Endodermal cell (in vitro differentiated cells): ENCODE measurements at places on chromosomes 3 and 15.

DNA sequence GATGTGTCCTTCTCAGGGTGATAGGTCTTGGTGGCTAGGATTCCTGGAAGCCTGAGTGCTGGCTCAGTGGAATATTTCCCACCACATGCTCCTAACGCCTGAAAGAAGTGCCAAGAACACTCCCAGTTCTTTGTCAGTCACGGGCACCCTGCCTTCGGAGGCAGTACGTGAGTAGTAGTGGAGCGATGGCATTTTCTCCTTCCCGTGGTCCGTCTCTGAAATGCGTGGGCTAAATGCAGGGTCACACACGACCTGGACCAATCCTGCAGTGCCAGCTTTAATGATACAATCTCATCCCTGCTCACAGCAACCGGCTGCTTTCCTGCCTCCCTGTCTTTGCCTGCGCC lies 14.5 kb downstream of the H1-8 start:
- DNase-seq = no peak

DNA sequence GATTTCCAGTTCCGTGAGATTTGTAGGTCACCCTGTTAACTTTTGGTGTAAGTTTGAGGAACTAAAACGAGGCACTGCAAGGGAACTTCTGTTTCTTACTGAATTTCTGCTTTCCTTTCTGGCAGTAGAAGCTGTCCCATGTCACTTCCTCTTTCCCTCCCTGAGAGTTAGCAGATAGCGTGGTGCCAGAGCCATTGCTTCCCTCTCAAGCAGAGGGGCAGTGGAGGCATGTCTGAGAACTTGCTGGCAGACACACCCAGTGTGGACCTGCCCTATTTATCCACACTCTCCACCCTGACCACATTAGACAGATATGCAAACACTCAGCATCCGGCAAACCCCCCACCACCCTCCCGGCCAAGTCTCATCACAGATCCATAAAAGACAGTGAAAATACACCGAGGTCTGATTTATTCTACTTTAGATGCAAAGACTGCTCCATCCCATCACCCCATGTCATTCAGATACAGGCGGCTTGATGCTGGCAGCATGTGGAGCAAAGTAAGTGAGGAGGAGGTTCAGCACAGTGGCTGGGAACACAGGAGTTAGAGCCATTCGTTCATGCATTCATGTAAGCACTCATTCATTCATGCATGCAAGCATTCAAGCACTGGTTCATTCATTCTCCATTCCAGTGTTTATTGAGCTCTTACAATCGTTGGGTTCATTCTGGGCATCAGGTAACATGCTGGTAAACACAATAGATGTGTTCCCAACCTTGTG lies 324.7 kb downstream of the SHQ1 start:
- DNase-seq = no peak

DNA sequence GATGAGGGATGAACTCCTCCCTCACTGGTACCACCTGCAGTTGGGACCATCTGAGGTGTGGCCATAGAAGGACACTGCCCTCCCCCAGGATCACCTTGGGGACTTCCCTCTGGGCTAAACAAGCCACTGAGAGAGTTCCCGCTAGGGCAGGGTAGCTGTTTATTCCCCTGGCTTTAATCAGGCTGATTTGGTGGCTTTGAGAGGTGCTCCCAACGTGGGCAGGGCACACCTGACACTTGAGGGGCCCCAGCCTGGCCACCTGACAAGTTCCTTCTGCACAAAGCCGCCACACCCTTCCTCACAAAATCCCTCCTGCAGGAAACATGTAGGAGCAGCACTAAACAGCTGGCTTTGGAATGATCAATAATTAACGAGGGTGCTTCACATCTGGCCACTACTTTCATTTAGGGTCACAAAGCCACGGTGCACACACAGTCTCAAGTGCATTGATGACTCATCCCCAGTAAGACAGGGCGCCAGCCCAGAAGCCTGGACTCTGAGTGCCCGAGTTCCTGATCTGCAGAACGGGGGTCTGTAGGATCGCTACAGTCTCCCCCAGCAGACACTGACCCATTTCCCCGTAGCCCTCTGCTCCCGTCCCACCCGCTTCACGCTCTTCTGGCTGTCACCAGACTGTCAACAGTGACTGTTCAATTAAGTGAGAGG lies 75.1 kb downstream of the ATP10A start:
- DNase-seq = no peak

- no peak for DNase-seq
Observed at GRCh38 chr15:77781151-77781945, 148.6 kb upstream of the LINGO1 start.

DNA sequence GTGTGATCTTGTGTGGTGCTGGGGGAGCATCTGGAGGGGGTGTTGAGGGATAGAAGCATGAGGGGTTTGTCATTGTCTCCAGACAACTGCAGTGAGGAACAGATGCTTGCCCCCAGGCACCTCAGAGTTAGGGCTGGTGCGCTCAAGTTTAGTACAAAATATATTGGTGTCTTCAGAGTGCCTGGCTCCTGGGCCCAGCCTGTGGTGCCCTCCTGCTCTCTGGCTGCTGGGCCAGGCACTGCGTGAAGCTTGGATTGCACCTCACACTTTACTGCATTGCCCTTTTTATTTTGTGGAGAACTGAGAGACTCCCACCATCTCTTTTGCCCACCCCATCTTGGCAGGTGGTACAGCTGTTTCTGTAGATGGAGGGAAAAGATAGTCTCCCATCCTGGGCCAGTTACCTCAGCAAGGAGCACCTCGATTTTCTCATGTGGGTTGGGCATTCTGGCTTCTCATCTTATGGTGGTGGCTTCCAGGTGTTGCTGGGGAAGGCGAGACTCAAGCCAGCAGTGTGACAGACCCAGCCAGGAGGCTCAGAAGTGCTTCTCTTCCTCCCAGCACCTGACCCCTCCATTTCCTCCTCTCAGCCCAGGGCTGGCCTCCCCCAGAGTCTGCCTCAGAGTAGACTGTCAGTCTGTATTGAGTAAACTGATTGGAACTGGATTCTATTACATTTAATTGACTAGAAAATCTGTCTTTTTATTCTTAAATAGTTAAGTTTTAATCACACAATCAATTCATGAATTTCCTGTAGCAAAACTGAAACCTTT lies 140.5 kb downstream of the DNAJB8 start:
- peak; percentile 26 for DNase-seq

GRCh38 chr15:66798426-66799061 lies 96.5 kb downstream of the SMAD6 start:
- peak; percentile 42 for DNase-seq

- DNase-seq = peak; percentile 73
Observed at GRCh38 chr3:182725372-182726251, 67.7 kb upstream of the ATP11B start.

- no peak for DNase-seq
Observed at GRCh38 chr3:111571907-111572460, 23.2 kb downstream of the ZBED2 start.

DNA sequence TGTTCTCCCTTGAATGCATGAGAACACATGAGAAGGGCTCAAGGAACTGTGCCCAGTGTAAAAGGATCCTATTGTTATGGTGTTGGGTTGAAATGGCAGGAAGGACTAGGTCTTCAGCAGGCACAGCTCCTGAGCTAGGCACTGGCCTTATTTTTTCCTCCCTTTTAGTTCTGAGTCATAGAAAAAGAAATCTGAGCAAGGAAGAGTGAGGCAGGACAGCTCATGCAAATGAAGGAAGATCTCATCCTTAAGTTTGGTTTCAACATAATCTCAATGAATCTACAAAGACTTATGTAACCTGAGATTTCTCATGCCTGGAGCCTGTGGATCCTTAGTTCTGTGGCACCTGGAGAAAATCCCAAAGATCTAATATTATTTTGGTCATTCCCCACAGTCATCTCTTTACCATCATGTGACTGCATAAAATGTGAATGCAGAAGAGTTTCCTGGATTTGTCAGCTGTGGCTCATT lies 188.6 kb upstream of the TBL1XR1 start:
- DNase-seq = no peak

DNA sequence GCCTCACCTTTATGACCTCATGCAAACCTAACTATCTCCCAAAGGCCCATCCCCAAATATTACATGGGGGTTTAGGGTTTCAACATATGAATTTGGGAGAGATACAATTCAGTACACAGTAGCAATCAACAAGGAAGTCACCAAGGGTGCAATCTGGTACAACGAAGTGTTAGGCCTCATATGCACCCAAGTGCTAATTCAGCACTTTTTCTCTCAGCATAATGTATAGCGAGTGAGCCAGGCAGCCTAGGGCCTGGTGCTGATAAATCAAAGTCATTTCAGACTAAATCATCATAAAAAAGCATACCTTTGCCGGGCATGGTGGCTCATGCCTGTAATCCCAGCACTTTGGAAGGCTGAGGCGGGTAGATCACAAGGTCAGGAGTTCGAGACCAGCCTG lies 11.7 kb upstream of the KBTBD8 start:
- DNase-seq = no peak

GRCh38 chr15:95957861-95958260 lies 372.6 kb upstream of the NR2F2 start:
- no peak for DNase-seq

- DNase-seq = no peak
Observed at GRCh38 chr15:78667578-78668236, 26.7 kb upstream of the CHRNB4 start.

DNA sequence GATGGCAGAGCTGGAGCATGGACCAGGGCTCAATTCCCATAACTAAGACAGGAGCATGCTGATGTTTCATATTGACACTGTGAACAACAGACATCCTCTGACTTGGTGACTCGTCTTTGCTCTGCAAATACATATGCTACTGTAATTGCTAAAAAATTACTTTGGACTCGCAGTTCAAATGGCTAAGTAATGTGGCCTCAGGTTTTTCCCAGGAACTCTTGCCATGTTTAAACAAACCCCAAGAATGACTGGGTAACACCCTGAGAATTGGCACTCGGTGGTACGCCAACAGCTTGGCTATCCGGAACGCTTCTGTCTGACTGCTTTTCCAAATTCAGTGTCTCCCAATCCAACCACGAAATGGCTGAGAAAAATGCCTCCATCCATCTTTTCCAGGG lies 456.7 kb upstream of the THBS1 start:
- DNase-seq = no peak

GRCh38 chr3:17972476-17972875 lies 230.0 kb upstream of the TBC1D5 start:
- DNase-seq = no peak

DNA sequence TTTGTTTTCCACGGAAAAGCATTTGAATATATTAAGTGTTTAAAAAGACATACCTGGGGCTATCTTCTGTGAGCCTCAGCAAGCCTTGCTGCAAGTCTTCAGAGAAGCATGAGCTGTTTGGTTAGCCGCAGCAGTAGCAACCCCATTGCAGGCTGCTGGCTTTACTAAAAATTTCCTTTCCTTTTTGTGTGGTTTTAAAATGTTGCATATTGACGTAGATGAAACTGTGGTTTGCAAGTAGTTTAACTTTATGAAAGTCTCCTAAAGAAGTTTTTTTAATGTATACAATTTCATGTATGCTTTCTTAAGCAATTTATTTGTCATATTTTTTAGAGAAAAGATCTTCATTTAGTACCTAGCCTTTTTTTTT lies at the start of gene GPR171:
GPR171 (minus strand) TSS at position 166 of the 370 bp plus-strand sequence. CDS start 3,830 bp downstream, outside the sequence.
- DNase-seq = no peak

- DNase-seq = no peak
Observed at GRCh38 chr3:160739079-160739478, 17.0 kb upstream of the PPM1L start.

- no peak for DNase-seq
Observed at GRCh38 chr3:31371484-31372177, 161.1 kb upstream of the STT3B start.
